ENCODE measurements at places on chromosomes 4 and X. TPM values are rescaled to one million over a fixed set of nuclear protein-coding genes. Genes with fewer than 3 reads are reported as not detected.

GRCh38 chr4:100574607-100575006, 56.8 kb upstream of the EMCN start:
- no peak overlapping the region for H3K4me3 ChIP-seq
- H3K36me3 ChIP-seq, result no peaks in the 10 kb centered on the region
- no peaks in the 10 kb centered on the region for H3K4me1 ChIP-seq
- no peak overlapping the region for H3K27ac ChIP-seq

- no peak for DNase-seq
- H3K27ac ChIP-seq, result no peak overlapping the region
- no peaks in the 10 kb centered on the region for H3K36me3 ChIP-seq
These were observed 62.8 kb downstream of the SHISA3 start for GRCh38 chr4:42460043-42460442.

DNA sequence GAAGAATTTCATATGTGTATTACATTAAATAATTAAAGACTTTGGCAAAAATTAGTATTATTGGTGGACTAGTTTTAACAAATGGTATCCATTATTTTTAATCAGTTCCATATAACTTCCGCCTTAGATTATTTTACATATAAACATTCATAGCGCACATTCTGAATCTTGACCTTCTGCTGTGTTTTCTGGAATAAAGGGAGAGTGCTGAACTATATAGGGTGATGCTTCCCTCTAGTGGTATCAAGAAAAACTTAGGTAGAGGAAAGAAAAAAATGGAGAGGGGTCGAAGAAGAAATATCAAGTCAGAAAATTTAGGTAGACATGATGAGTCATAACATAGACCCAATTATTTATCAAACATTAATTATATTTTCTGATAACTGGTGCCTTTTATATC, 155.6 kb upstream of the PACRGL start:
- H3K27me3 ChIP-seq, result no peaks in the 10 kb centered on the region
- no peak for DNase-seq
- no peaks in the 10 kb centered on the region for H3K4me1 ChIP-seq
- H3K4me3 ChIP-seq, result no peak overlapping the region
- no peak overlapping the region for H3K27ac ChIP-seq
- H3K36me3 ChIP-seq, result no peaks in the 10 kb centered on the region

DNA sequence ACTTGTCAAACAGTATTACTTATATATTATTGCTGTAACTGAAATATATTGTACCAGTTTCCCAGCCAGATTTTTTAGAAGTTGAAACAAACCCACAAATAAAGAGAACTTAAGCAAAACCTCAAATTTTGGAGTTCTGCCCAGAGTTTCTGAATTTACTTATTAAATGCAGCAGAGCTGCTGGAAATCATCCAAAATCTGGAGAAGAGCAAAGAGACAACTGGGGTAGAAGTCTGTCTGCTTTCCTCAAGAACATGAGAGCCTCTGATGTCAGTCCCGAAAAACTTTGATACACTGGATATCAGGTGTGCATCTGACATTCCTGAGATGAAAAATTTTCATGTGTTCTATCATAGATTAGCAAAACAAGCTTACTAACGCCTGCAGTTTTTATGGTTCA, 325.9 kb downstream of the NR3C2 start:
- H3K27me3 ChIP-seq, result no peaks in the 10 kb centered on the region
- DNase-seq, result no peak
- H3K4me1 ChIP-seq, result no peaks in the 10 kb centered on the region
- no peak overlapping the region for H3K4me3 ChIP-seq
- H3K36me3 ChIP-seq, result peaks cover 15% of the 10 kb centered on the region

DNA sequence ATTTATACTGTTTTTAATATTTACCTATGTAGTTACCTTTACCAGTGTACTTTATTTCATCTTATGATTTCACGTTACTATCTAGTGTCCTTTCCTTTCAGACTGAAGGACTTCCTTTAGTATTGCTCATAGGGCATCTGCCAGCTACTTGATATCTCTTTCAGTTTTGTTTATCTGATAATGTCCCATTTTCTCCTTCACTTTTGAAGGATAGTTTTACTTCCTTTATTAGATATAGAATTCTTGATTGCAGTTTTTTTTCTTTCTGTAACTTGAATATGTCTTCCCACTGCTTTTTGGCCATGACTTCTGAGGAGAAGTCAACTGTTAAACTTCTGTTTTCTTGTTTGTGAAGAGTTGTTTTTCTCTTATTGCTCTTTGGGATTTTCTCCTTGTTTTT, 69.4 kb upstream of the MAGED1 start:
- no peaks in the 10 kb centered on the region for H3K27me3 ChIP-seq
- DNase-seq, result no peak
- H3K27ac ChIP-seq, result no peak overlapping the region
- H3K36me3 ChIP-seq, result no peaks in the 10 kb centered on the region

GRCh38 chrX:86066998-86067397, 19.6 kb upstream of the CHM start:
- no peak for DNase-seq
- H3K4me3 ChIP-seq, result no peak overlapping the region
- no peaks in the 10 kb centered on the region for H3K36me3 ChIP-seq
- no peak overlapping the region for H3K27ac ChIP-seq
- H3K27me3 ChIP-seq, result no peaks in the 10 kb centered on the region

- H3K4me3 ChIP-seq, result no peak overlapping the region
- no peak for DNase-seq
- no peaks in the 10 kb centered on the region for H3K27me3 ChIP-seq
- no peaks in the 10 kb centered on the region for H3K4me1 ChIP-seq
These were observed 26.2 kb downstream of the LIN54 start for GRCh38 chr4:82984459-82984858.

GRCh38 chr4:21451032-21451431, 497.5 kb downstream of the KCNIP4 start:
- no peak overlapping the region for H3K27ac ChIP-seq
- no peaks in the 10 kb centered on the region for H3K4me1 ChIP-seq
- H3K36me3 ChIP-seq, result no peaks in the 10 kb centered on the region

RNF128 gene
- 47.4 TPM for total RNA-seq

CXCL13 gene
- total RNA-seq, result not detected

HERC5 gene
- 2.8 TPM for total RNA-seq

All from liver (tissue), 10 donors.